ENCODE measurements at places on chromosomes 5 and 9.

- no peak for DNase-seq
Measured at GRCh38 chr5:107771926-107772325, 101.2 kb upstream of the EFNA5 start.

GRCh38 chr9:112072721-112073638 is 102.1 kb downstream of the SUSD1 start:
- no peak for DNase-seq

GRCh38 chr9:113649054-113649453 is 185.5 kb downstream of the RGS3 start:
- no peak for DNase-seq

- DNase-seq: no peak
Measured at GRCh38 chr5:99187611-99188010, 258.8 kb upstream of the CHD1 start.

DNA sequence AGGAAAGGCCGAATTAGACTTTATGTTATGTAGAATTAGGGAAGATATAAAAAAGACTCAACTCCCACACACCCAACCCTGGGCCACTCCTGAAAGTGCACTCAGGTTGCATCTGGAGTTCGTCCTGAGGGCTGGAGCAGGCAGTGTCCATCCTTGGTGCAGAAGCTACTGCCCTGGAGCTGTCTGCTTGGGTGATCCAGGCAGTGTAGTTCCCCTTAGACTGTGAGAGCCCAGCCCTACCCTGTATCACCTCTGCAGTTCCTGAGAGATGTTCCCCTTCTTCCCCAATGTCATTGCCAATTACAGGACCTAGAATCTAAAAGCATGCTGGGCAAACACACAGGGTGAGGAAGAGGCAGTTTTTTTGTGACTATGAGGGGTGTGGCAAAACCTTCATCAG is 368.3 kb upstream of the ST8SIA4 start:
- DNase-seq: no peak

GRCh38 chr5:15827741-15828140 is 327.8 kb downstream of the FBXL7 start:
- DNase-seq: no peak

GRCh38 chr5:124059200-124059599 is 547.2 kb downstream of the CSNK1G3 start:
- DNase-seq: no peak

GRCh38 chr5:113047733-113048652 is 71.4 kb downstream of the DCP2 start:
- no peak for DNase-seq

GRCh38 chr9:16213781-16214515 is 656.5 kb downstream of the BNC2 start:
- DNase-seq: no peak

DNA sequence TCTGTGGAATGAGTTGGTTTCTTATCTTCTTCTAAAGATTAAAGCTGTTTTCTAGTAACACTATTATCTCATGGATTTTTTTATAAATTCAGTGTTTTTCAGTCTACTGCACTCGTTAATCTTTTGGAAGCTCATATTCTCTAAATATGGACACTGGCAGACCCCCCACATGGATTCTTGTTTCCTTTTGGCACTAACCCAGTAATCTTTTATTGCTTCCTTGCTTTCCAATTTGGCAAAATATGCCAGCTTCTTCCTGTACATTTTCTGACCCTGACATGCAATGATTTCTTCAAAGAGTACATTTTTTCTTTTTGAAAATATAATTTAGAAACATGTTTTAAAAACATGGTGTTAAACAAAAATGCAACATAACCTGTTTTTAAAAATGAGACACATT is 474.2 kb upstream of the FTMT start:
- DNase-seq: no peak

GRCh38 chr5:176776916-176777315 is 33.4 kb upstream of the UNC5A start:
- no peak for DNase-seq

DNA sequence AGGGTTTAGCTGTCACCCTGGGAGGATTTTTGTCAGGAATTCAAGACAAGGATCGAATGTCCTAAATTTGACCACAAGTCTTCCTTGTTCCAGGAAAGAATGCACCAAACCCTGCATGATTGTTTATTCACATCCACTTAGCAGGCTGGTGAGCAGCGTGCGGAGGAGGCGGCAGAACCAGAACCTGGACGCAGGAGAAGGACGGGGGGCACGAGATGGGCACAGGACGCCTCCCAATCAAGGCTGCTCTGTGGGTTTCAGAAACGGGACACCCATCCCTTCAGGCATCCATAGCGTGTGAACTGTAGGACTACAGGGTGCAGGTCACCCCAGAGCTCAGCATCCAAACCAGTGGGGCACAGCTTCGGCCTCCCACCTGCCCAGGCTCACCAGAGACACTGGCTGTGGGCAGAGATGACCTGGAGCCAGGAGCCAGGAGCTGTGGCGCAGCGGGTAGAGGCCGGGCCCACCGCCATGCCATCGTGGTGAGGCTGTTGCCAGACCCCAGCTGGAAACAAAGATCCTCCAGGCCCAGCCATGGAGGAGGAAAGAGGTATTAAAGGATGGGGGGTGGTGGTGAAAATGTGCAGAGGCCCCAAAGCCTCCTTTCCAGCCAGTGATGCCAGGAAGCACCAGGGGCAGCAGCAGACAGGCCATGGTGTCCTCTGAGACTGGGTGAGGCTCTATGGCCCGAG is 32.3 kb upstream of the ADAMTS2 start:
- no peak for DNase-seq

- DNase-seq: no peak
Measured at GRCh38 chr5:128279345-128279744, 195.8 kb downstream of the SLC12A2 start.

DNA sequence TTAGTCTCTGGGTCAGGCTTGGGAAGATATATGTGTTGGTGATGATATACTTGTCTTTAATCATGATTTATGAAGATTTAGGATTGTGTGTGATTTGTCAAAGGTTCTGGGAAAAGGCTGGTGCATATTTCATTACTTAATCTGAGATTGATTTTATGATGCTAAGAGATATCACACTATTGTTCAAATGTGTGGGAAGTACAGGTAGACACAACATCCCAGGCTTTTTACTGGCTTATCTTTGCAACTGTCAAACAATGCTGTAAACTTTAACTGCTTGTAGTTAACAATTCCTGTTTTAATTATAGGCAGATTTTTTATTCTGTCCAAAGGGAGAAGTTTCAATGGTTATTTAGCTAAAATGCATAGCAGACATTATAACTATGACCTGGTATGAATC is 23.9 kb downstream of the PBX3 start:
- no peak for DNase-seq

- DNase-seq: peak; percentile 56
Measured at GRCh38 chr9:2559192-2560152, 62.1 kb upstream of the VLDLR start.

Measured in mesothelial cell of epicardium (in vitro differentiated cells).